GM04504 (cell line): ENCODE measurements at places on chromosomes 6 and 20.

- DNase-seq = no peak
Measured at GRCh38 chr20:3787324-3788014, 929 bp upstream of the CENPB start.

DNA sequence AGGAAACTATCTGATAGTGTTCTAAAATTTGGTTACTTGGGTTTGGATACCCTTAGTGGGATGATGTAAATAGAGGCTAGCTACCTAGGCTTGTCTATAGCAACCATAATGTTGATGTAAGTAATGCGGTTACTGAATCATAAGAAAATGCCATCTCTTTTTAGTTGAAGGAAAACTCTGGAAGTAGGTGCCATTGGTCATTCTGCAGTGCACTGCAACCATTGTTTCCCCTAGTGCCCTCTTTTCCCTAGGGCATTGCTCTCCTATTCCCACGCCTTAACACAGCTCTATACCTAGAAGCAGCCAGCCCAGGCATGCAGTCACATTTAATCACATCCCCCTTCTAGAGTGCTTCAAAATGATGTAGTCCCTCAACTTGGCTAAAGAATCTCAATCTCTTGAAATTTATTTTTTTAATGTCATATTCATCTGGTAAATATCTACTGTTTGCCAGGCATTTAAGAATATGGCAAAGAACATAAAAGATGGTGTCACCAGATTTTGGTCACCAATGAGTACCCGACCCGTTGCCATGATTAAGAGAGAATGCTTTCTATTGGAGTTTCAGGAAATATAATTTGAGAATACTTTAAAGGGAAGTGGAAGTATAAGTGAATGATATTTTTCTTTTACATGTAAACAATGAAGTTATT is 10.4 kb downstream of the LOC128125822 start:
- DNase-seq = no peak

- DNase-seq = no peak
Measured at GRCh38 chr20:36392989-36393388, 86.8 kb downstream of the DLGAP4 start.

DNA sequence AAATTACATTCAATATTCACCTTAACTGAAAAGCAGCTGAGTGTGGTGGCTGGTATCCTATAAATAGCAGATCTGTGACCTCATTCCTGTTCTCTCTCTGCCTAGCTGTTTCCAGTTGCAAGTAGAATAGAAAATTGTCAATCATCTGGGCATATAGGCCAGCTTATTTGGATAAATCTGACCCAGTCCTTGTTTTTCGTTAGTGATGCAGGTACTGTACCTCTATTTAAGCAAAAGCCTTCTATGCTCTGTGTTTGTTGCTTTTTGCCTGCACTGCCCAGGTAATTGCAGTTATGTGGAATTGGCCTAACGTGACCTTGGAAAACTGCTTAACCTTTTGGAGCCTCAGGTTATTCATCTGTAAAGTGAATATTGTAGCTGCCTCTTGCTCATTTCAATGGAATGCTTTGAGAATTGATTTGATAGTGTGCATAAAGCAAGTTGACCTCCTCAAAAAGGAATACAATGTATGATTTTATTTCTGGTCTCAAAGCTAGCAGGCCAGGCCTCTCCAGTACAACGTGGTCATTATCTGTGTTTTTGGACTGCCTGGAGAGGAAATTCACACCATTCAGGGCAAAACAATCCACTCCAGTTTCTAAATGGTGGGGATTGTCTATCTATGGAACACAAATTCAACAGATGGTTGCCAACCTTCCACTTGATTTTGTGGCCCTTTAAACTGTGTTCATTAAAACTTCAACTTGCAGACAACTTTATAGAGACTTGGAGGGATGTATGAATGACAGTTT is 508.7 kb upstream of the CITED2 start:
- no peak for DNase-seq

DNA sequence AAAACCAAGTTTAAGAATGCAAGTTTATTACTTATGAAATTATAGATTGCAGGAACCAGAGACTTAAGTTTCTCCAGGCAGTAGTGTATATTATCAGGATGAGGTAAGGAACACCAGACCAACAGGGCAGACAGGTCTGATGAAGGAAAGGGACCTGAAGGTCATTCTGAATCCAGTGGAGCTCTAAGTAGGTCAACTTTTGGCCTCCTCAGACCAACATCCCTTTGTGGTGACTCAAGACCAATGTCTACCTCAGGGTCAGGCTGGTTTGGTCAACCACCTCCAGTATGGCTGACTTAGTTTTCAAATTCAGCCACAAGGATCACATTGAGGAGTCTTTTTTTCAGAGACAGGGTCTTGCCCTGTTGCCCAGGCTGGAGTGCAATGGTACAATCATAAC is 38.7 kb upstream of the TFAP2A start:
- no peak for DNase-seq

DNA sequence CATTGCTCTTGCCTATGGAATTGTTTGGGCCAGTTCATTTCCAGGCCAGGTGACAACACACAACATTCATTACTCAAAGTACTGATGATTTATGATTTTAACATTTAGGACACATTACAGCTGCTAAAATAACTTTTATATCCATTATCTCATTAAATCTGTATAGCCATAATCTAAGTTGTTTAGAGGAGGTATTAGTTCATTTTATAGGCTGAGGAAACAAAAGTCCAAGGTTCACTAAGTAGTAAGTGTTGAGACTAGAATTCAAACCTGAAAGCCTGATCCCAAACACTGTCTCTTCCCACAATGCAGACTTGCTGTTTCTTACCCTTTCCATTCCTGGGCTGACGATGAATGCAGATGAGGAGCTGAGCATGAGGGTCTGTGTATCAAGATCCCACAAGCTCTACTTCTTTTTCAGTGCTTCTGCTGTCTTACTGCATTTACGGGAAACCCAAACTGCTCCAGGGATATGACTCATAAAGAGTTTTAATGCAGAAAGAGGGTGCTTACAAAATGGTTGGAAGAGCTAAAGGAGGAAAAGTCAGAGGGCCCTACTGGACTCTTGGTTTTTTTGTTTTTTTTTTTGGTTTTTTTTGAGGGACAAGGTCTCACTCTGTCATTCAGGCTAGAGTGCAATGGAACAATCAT is 17.9 kb downstream of the TENT5A start:
- no peak for DNase-seq

DNA sequence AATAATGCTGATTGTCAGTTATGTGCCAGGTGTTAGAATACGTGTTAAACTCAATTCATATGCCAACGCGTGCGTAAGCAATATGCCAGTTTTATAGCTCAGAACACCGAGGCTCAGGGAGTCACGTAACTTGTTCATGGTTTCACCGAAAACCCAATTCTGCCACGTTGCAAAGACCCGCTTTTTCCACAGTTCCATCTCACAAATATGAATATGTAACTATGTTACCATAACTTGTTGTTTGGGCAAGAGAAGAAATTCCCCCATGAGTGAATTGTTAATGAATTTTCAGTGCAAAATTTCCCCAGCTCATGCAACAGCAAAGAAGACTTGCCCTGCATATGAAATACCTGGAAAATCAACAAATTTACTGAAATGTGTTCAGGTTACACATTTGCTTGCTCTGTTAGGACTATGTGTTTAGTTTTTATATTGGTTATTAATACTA is 30.1 kb downstream of the SF3B5 start:
- no peak for DNase-seq

- DNase-seq = no peak
Measured at GRCh38 chr20:41242352-41242751, 75.2 kb downstream of the ZHX3 start.

DNA sequence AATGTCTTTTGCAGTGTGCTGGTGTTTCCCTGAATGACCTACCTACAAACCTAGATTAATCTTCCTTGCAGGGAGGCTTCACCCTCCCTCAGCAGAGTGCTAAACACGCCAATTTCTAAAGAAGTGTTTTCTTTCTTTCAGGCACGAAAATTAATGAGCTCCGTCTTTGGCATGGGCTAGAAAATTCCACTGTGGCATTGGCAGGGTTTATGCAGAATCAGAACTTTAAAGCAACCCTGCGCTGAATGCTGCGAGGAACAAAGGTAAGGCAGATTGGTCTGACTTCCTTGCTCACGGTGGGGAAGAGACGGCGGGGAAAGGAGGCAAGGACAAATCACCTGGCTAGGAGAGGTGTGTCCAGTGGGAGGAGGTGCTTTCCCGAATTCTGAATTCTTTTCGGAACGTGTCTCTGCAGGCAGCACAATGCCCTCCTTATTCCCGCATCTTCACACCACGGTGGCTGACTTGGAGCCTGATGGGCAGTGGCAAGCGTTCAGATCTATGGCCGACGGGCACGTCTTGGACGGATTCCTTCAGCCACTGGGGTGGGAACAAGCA is 6.2 kb upstream of the BANF2 start:
- no peak for DNase-seq

DNA sequence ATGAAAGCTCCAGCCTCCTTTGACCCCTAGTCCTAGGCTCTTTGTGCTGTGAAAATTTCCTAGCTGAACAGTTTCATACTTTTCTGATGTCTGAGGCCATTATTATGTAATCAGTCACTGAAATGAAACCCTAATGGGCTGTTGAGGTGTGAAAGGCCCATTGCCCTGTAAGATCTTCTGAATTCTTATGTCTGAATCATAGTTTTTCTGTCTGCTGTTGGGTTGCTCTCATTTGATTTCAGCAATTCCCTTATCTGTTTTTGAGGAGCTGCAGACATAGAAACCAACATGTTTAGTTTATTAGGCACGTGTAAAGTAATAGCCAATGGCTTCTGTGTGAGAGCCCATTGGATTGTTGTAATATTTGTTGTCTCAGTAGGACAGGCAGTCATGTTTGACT is 118.1 kb downstream of the EYA4 start:
- DNase-seq = no peak

DNA sequence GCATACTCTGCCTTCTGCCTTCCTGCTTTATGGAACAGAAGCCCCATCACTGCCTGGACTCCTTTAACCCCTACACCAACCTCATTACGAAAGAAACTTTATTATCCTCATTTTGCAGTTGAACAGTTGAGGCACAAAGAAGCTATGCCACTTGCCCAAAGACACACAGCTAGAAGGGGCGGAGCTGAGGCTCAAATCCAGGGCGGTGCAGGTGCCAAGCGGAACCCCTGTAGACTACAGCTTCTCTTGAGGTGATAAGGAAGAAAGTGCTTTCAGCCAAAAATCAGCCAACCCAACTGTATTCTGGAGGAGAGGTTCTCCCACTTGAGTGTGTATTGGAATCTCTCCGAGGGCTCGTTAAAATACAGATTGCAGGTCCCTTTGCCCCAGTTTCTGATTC is 90.5 kb downstream of the PRND start:
- no peak for DNase-seq

- DNase-seq = no peak
Measured at GRCh38 chr6:55941702-55942101, 66.3 kb upstream of the BMP5 start.

DNA sequence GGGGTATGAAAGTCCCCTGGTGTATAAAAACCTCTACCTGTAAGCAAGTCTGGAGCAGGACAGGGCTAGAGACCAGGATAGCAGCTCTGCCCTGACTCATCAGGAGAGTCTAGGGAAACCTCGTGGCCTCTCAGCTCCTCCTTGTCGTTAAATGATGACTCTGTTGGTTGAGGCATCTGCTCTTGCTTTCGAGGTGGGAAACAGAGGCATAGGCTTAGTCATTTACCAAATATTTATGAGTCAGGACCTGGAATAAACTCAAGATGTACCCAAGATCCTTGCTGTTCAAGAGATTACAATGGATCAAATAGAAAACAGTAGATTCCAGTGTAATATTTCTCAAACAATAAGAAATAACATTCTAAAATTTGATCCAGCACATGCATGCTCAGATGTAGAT is 5.5 kb downstream of the MANBAL start:
- peak; percentile 97 for DNase-seq

DNA sequence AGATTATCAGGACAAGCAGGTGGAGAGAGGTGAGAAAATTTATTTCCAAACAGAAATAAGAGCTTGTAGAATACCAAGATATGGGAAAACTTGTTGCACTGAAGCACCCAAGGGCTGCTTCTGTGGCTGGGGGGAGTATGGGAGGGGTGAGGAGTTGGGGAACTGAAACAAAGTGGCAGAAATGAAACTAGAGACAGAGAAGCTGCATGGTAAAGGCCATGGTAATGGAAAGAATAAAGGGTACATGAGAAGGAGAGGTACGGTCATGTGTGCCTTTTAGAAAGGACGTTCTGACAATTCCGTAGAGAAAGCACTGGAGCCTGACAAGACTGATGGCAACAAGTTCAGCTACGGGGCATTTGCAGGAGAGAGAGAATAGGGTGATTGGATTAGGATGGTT is 51.6 kb upstream of the RIN2 start:
- no peak for DNase-seq

GRCh38 chr6:165776691-165777090 is 113.7 kb upstream of the PDE10A start:
- DNase-seq = no peak

DNA sequence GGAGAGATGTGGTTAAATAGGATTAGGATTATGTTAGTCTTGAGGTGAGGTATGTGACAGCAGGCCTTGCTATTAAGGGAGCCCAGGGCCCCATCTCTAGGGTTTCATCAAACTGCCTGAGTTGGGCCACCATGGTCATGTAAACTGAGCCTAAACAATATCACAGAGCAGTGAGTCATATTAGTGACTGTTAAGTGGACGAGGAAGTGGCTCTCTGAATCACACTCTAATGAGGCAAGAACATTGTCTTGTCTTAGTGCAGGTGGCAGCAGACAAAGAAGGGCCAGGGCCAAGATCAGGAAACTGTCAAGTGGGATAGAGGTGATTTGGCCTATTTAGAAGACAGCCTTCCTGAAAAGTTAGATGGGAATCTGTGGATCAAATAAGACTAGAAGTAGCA is 23.1 kb downstream of the ENPP3 start:
- peak; percentile 10 for DNase-seq

- DNase-seq = no peak
Measured at GRCh38 chr20:58877976-58878360, 25.5 kb downstream of the GNAS start.

GRCh38 chr6:1554141-1554475 is 55.6 kb upstream of the FOXC1 start:
- no peak for DNase-seq

DNA sequence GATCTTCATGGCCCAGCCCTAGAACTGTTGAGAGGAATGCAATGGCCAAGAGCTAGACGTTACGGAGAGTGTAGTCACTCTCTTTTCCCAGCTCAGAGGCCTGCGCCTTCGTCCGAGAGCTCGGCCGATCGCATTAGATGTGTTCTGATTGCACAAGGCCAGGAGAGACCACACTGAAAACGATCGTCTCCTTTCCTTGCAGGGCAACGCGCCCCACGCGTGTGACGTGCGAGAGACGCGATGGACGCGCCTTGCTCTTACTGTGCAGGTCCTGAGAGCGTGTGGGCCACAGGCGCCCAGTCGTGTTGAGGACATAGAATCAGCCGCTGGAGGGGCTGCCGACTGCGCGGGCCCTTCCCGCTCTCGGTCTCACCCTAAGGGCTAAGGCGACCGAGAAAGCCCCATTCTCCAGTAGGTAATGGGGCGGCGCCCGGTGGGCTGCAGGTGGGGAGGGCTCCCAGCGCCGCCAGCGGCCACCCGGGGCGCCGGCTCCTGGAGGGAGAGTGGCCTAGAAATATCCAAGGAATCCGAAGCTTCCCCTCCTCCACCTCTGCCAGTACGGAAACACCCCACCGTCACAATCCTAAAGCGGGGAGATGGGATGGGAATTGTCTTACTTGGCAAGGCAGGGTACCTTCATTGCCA is 26.9 kb downstream of the TFAP2B start:
- no peak for DNase-seq
